ENCODE measurements at places on chromosomes 1 and 21.
A peak's percentile ranks its signal among the peaks of the same experiment; 100 is the strongest.

GRCh38 chr21:43775795-43776430, at the start of gene CSTB:
TSS of gene CSTB (minus strand) at chr21:43776308. CDS start at chr21:43776269, 39 bp downstream.
- DNase-seq, result peak; percentile 66

DNA sequence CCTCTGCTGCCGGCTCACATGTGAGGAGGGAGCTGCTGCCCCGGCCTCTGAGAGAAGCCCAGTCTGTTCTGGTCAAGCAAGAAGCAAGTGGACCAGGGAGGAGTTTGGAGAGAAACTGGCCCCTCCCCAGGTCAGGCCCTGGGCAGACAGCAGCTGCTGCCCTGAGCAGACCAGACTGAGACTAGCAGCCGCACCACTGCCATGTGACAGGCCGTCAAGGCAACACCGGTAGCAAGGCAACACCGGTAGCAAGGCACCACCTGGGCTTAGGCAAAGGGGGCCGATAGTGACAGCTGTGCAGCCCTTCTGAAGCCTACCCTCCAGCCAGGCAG, 50.3 kb downstream of the ARHGEF16 start:
- no peak for DNase-seq

- no peak for DNase-seq
Observed at GRCh38 chr1:47388030-47388890, 27.8 kb upstream of the FOXE3 start.

GRCh38 chr1:5865056-5865455, 127.2 kb downstream of the NPHP4 start:
- no peak for DNase-seq

GRCh38 chr1:103854279-103854678, 104.6 kb downstream of the AMY1C start:
- no peak for DNase-seq

DNA sequence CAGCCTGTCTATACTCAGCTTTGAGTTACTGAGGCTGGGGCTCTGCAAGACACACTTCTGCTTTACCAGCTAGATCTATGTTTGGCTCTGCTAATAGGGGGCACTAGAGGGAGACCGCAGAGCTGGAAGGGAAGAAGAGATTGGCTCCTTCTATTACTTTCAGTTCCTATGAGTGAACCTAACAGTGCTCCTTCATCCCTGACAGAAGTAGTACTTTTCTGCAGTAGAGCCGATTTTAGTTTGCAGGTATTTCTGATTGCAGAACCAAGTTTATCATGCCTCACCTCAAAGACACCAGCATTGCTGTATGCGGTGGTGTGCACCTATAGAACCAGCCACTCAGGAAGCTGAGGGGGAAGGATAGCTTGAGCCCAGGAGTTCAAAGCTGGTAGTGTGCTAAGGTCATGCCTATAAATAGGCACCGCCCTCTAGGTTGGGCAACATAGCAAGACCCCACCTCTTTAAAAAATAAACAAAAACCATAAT, 5.7 kb upstream of the ZDHHC18 start:
- DNase-seq, result no peak

DNA sequence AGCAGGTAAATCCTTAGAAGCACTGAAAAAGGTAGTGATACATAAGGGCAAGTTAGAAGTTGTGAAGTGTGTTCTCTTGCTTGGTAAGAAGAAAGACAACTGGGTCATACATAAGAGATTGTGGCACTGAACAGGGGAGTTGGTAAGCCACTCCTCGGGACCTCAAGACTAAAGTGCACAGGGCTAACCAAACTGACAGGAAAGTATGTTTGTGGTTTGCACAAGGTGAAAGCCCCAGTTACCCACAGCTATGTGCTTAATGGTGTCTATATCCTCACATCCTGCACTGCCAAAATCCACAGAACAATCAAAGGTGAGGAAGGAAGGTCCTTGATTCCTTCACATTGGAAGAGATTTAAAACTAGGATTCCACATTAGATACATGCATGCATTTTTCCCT, 276.5 kb downstream of the DNM3 start:
- no peak for DNase-seq

- DNase-seq, result no peak
Observed at GRCh38 chr1:179124873-179125272, 43.0 kb downstream of the TOR3A start.

DNA sequence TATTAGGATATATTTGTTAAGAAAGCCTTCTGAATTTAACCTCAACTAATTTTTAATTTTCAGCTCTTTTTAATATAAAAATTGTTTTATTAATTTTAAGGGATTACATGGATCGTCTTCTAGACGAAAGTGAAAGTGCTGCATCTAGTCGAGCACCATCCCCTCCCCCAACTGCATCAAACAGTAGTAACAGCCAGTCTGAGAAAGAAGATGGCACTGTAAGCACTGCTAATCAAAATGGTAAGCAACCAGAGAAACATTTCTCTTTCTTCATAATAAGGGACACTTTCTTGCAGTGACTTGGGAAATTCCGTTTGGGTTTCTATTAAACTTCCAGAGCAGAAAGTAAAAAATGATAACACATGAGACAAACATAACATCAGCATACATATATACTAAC, 56.9 kb downstream of the MIER1 start:
- peak; percentile 55 for DNase-seq

GRCh38 chr1:37471345-37472231, 2.8 kb upstream of the ZC3H12A start:
- DNase-seq, result peak; percentile 25

- DNase-seq, result no peak
Observed at GRCh38 chr1:76110666-76111065, 36.1 kb downstream of the ST6GALNAC3 start.

GRCh38 chr1:39827201-39827600, 38.5 kb upstream of the BMP8B start:
- DNase-seq, result no peak

DNA sequence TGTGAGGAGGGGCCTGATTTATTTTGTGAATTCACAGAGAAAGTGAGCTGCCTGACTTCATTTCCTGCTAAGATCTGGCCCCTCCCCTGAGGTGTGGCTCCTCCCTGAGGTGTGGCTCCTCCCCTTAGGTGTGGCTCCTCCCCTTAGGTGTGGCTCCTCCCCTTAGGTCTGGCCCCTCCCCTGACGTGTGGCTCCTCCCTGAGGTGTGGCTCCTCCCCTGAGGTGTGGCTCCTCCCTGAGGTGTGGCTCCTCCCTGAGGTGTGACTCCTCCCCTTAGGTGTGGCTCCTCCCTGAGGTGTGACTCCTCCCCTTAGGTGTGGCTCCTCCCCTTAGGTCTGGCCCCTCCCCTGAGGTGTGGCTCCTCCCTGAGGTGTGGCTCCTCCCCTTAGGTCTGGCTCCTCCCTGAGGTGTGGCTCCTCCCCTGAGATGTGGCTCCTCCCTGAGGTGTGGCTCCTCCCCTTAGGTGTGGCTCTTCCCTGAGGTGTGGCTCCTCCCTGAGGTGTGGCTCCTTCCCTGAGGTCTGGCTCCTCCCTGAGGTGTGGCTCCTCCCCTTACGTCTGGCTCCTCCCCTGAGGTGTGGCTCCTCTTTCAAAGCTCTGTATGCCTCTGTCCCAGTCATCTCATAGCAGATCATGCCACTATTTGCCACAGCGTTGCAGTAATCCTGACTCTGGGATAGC, 26.9 kb upstream of the LRRC3 start:
- no peak for DNase-seq

- DNase-seq, result no peak
Observed at GRCh38 chr21:39599191-39599970, 13.4 kb upstream of the B3GALT5 start.

- no peak for DNase-seq
Observed at GRCh38 chr1:54307305-54307704, 98.9 kb downstream of the SSBP3 start.

- DNase-seq, result no peak
Observed at GRCh38 chr1:22096463-22096862, 44.0 kb downstream of the CDC42 start.

DNA sequence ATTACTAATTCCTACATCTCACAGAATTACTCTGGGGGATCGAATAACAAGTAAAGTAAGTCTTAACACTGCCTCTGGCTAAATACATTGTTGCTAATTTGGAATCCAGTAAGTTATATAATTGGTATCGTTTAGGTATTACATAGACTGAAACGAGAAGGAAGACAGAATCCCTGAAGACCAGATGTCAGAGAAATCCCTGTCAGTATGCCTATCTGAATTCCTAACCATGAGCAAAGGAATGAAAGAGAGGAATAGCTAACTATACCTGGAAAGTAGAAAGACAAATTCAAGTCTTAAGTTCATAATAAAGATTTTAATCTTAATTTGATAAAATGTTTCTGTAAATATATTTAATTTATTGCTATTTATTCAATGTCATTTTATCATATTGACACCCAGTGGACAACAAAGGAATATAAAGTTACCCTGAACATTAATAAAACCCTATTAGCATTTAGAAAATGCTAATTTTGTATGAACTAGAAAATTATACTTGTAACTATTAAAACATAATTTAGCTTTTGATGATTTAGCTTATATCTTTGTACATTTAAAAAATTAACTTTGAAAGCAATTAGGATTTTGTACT, 11.4 kb downstream of the DEPDC1 start:
- DNase-seq, result no peak

DNA sequence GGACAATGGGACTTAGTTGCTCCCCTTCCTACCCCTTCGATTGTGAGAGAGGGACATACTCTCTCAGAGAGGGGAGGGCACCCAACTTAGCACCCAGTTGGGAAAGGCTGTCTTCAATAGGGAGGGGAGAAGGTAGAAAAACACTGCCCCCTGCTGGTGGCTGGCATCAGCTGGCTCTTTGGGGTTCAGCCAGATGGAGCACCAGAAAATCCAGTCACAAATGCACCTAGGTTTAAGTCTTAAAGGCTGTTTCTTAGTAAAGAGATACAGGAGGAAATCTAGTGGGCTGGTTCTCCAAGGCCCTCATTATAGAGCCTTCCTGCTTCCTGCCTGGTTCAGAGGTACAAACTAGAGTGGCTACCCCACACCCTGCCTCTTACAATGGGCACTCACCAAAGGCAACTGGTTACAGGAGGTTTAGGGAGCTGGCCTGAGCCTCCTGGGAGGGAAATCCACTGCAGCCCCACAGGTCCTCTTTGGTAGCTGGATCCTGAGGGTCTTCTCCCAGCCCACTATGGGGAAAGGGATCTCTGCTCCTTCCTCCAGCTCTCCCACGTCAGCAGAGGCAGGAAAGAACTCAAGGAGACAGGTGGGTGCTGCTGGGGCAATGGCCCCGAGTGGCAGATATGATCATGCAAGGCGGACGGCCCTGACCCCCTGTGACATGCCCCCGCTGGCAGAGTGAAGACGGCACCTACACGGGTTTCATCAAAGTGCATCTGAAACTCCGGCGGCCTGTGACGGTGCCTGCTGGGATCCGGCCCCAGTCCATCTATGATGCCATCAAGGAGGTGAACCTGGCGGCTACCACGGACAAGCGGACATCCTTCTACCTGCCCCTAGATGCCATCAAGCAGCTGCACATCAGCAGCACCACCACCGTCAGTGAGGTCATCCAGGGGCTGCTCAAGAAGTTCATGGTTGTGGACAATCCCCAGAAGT, 28.3 kb downstream of the EIF2D start:
- peak; percentile 62 for DNase-seq

DNA sequence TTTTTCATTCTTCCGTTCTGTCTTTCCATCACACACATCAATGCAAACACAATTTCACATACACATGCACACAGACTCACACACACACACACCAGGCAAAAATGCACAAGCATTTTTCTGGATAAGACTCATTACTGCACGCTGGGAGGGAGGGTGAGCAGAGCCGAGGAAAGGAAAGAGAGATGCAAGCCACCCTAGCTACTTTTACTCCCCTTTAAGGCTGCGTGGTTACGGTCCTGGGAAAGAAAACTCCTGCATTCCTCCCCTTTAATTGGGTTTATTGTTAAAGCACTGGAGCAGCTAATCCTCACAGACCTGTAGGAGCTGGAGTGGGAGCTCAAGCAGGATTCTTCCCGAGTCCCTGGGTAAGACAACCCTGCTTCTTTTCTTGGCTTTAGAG, at the start of gene CAMK1G:
TSS of gene CAMK1G (plus strand) at position 307 of the 400 bp plus-strand sequence. CDS start 11,270 bp downstream, outside the sequence.
- peak; percentile 88 for DNase-seq

DNA sequence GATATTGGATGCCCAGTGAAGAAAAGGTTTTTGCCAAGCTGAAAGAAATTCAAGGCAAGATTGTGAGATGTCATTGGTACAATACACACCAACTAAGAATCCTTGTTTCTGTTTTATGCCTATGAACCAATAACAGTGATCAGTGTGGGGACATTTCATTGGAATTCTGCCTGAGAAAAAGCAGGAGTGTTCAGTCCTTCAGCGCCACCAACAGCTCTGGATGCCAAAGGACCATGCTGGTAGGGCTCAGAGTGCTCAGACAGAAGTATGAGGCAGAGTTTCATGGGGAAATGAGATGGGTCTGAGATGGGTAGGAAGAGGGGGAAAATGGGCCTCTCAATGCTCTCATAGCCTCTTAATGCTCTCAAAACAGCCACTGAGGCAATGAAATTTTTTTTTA, 56.5 kb downstream of the GABPA start:
- no peak for DNase-seq

DNA sequence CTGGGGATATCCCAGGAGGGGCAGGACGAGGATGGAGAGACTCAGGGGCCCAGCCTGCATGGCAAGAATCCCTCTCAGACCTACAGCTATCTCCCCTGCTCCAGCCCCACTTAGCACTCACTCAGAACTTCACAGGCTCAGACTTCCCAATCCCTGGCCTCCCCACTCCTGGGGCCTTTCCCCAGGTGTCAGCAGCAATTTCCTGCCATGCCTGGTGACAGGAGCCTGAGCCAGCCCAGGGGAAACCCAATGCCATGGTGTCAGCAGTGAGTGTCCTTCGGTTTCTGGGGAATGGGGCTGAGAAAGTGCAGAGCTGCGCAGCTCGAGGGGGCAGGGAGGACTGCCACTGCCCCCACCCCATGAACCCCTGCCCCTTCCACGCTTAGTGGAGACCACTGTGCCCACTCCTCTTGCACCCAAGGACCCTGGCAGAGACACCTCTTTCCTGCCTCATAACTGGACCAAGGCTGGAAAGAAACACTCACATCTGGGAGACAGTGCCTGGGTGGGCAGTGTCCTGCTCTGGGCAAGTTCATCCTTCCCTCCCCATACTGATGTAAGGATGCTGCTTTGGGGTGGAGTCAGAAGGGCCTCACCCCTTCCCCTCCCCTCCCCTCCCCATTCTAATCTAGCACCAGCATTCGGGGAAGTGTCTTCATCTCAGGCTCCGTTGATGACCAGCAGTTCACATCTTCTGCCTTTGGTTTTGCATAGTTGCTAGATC, 17.1 kb upstream of the UBL4B start:
- DNase-seq, result no peak

DNA sequence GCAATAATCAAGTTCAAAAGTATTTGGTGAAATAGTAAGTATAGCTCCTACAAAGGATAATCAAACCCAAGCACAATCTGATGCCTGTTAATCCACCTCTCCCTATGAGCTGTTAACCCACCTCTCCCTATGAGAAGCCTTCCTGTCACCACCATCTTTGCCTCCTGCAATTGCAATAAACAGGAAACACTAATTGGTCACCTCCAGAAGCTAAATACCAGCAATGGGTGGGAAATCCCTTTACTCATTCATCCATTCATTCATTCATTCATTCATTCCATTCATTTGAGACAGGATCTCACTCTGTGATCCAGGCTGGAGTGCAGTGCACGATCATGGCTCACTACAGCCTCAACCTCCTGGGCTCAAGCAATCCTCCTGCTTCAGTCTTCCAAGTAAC, 132.8 kb downstream of the RERE start:
- no peak for DNase-seq

Data from NCI-H2227 treated with DMSO at 0.1 percent for 48 hours (cell line).